HT1080 (cell line): ENCODE measurements at places on chromosomes 11 and 22.

DNA sequence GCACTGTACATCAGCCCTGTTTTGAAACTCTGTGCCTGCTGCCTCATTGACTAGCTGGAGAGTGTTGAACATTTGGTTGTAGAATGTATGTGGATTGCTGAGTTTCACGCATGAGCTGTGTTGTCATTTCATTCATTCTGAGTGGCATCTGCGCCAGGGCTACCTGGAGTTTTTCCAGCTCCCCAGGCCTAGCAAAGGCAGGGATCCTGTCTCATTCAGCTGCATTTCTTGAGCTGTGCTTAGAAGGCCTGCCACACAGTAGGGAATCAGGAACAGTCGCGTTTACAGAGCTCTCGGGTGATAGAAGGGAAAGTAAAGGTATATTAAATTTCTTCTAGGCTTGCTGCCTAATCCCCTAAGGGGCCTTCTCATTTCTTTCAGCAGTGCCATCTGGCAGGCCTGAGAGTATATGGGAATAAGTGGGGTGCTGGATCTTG lies 44.3 kb downstream of the PTPRJ start:
- DNase-seq = no peak

- no peak for DNase-seq
These were observed 49.3 kb upstream of the CD44 start for GRCh38 chr11:35089666-35090065.

DNA sequence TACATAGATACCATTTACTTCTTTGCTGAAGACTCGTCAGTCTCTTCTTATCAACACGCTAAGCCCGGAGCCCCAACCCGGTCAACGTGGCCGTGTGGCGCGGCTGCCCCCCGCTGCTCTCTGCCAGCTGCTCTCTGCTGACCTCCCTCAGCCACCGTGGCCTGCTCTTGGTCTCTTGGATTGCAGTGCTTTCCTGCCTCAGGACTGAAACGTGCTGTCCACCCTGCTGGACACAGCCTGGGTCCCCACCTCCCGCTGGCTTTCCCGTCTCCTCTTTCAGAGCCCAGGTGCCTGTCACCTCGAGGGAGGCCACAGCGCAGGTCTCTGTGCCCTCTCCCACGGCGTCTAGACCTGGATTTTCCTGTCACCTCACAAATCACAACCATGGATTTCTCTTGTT lies 388.1 kb upstream of the B3GAT1 start:
- DNase-seq = no peak

DNA sequence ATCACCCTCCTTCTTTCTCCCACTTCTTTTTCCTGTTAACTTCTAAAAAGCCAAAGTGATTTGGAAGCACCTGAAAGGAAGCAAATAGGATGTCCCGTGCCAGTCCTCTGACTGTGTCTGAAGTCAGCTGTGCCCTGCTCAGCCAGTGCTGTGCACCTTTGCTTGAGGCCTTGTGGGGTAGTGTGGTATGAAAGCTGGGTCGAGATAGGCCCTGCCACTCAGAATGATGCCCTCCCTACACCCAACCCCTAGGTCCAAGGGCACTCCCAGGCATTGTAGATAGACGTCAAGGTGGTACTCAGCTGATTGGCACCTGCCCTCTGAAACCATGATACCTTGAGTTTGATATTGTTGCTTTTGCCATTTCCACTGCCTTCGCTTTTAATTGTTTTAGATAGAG lies 83.6 kb upstream of the RASSF10 start:
- no peak for DNase-seq

GRCh38 chr11:100731471-100731870 lies 44.4 kb downstream of the ARHGAP42 start:
- DNase-seq = no peak

DNA sequence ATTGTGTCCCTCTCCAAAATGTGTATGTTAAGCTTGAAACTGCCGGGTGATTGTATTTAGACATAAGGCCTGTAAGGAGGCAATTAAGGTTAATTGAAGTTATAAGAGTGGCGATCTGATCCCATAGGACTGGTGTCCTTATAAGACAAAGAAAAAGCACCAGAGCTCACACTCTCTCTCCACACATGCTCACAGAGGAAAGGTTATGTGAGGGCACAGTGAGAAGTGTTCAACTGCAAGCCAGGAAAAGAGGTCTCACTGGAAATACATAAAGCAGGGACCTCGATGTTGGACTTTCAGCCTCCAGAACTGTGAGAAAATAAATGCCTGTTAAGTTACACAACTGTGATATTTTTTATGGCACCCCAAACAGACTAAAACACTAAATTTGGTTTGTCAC lies 1233.8 kb upstream of the CNTN5 start:
- no peak for DNase-seq

DNA sequence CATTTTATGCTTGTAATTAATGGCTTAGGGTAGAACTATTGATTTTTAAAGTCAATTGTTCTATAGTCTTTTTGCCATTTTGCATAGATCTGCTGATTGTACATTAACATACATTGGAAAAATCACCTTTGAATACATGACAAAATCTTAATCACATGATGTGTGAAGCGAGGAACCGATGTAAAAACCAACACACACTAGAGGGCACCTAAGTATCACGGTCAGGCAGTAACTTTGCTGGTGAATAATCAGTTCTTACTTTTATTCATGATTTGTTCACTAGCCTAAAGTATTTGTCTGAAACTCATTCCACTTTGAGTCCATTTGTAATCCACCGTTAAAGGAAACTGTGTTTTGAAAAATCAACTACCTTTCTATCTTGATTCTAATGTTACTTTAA lies 28.2 kb downstream of the JHY start:
- DNase-seq = no peak

DNA sequence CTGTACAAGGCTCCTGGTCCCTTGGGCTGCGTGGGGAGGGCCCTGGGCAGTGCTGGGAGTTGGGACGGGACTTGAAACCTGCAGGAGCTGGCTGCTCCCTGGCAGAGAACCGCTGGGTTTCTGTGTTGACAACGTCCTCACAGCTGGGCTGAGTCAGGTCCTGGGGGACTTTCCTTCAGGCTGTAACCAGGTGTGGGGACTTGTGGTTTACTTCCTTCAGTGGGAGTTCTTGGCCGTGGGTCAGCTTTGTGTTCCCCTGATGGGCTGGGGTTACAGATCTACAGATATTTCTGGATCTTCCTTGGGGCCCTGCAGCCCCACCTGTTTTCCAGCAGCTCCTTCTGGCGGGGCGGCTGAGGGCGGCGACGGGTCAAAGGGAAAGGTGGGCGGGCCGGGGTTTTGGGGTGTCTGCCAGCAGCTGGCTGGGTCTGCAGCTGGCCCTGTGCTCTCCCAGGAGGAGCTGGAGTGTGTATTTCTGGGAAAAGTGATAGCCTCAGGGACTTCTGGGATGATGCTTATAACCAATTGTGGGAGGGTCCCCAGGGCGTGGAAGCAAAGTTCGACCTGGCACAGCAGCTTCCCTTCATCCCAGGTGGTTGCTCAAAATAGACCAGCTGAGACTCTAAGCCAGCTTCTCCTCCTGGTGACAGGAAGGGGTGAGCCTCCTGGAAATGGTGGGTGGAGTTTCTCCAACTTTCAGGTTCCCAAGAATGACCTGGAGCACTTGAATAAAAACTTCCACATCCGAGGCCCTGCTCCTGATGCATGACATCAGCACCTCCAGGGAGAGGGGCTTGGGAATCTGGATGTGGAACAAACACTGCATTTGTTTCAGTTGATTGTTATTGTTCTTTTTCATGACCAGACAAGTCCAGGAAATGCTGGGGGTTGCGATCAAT lies 19.1 kb downstream of the ST14 start:
- DNase-seq = no peak

GRCh38 chr22:43529934-43530333 lies 118.1 kb downstream of the MPPED1 start:
- no peak for DNase-seq

GRCh38 chr11:123265951-123266350 lies 70.9 kb upstream of the CLMP start:
- no peak for DNase-seq

DNA sequence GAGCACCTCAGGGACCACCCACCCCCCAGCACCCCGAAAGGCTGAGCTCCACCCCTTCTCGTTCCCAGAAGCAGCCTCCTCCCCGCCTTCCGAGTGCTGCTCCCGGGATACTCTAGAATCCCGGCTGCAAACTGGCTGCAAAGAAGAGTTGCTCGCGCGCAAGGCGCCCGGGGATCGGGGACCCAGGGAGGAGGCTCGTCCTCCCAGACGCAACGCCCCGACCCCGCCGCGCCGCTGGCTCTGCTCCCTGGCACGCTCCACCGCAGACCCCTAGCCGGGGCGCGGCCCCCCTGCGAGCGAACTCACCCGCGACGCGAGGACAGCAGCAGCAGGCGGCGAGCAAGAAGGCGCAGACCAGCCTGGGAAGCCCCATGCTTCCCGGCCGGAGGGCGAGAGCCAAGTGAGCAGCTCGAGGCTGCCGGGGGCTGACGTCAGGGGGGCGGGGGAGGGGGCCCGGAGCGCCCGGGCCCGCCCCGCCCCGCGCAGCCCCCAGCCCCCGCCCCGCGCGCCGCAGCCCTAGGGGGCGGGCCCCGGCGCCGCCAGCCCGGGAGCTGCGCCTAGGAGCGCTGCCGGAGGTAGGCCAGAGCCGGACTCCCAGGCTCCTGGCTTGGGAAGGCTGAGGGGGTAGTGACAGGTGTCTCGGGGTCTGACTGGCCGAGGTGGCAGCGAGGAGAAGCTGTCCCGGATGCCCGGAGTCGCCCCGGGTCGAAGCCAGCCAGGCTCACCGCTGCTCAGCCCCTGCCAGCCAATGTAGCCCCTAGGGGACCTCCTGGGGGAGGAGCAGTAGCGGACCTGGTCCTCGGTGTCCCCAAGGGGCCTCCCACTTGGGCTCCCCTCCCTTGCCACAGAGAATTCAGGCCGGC lies at the start of gene MCAM:
TSS of gene MCAM (minus strand) at position 402 of the 863 bp plus-strand sequence. CDS start at position 373, 29 bp downstream.
- peak; percentile 24 for DNase-seq

GRCh38 chr22:47561115-47561675 lies 798.7 kb downstream of the TBC1D22A start:
- no peak for DNase-seq

DNA sequence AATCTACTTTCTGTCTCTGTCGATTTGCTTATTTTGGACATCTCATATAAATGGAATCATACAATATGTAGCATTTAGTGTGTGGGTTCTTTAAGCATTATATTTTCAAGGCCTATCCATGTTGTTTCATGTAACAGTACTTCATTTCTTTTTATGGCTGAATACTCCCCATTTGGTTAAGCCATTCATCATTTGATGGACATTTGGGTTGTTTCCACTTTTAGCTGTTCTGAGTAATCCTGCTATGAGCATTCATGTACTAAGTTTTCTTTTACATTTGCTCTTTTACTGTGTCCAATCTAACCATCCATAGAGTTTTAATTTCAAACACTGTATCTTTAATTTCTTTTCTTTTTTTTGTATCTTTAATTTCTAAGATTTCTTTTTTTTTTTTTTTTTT lies 55.6 kb upstream of the SPTBN2 start:
- DNase-seq = no peak

DNA sequence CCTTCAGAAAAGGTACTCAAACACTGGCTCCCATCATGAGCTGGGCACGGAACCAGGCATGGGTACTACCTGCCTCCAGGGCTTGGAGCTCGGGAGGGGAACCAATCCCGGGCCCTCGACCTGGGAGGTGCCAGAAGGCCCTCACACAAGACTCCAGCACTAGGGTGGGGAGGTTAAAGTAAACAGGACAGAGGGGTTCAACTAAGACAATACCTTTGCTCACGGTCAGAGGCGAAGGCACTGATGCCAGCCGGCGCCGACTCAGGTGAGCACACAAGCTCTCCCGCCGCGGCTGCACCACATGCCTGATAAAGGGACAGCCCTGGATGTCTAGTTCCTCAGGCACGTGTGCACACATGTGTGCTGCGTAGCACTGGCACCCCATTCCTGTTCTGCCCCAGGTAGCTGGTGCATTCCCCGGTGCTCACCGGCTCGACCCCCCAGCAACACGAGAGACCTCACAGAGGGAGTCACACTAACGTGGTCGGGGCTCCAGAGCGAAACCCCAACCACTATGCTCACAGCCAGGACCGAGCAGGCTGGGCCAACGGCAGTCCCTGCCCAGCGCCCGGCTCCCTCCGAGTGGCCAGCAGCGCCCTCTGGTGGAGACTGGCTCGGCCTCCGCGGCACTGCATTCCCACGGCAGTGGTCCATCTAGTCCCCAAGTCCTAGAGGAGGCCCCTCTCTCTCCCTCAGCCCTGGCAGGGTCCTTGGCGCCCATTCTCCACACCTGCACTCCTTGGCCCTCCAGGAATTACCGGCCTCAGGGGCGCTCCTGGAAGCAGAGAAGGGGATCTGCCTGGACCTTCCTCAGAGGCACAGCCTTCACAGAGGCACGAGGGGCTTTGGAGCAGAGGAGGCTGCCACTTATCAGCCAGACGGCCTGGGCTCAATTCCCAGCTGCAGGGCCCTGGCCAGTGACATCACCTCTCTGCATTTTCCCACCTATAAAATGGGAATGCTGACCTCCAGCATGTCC lies 28.8 kb upstream of the MOB2 start:
- DNase-seq = peak; percentile 29

GRCh38 chr11:36095716-36096115 lies 151.9 kb downstream of the LDLRAD3 start:
- no peak for DNase-seq

GRCh38 chr11:111540937-111541253 lies 375 bp downstream of the LAYN start:
- no peak for DNase-seq

DNA sequence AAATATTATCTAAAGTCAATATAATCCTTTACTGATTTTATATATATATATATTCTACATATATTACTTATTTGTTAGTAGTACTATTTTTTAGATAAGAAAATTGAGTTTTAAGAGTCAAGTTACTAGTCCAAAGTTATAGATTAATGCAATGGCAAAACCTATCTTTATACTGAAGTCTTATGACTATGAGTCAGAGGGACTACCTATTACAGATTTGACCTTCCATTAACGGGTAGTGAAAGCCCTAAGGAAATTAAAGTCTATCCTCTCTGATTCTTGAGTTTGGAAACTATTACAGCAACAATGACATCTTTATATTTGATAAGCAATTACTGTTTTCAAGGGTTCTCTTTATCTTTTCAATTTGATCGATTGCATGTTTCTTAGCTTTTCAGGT lies 315.8 kb downstream of the CASP12 start:
- no peak for DNase-seq

DNA sequence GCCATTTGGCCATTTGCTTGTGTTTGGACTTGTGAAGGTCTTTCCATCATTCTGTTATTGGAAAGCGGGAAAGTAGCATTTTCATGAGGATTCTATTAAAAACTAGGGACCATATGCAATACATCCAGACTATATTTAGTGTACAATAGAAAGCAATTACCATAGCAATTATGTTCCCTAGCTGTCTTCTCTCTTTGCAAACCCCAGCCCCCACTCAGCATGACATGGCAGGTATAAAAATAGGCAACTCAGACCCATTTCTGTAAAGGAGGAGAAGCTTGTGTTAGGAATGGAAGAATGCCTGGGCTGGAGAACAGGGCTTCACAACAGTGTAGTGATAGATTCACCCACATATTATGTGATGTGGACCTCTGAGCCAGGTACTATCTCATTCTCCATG lies 12.4 kb downstream of the OR51B6 start:
- DNase-seq = no peak
